Epithelial cell of esophagus (primary cell): ENCODE measurements at places on chromosomes 3 and 15.
A peak's percentile ranks its signal among the peaks of the same experiment; 100 is the strongest.

- DNase-seq = no peak
These were observed 163.5 kb downstream of the GOLGA6L4 start for GRCh38 chr15:84398763-84399701.

DNA sequence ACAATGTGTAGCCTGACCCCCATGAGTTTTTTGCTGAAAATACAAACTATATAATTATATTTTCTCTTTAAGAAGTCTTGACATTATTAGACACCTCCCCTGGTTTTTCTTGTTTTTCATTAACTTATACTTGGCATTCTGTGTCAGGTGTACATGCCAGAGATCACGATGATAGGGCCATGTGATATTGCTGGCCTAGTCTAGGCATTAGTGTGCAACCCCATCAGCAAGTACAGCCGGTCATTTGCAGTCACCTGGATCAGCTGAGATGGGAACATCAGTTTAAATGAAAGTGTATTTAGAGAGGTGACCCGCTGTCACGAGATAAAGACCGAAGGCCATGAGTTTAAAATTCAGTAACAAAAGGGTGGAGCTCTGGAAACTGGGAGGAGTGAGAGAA lies 12.6 kb upstream of the SPPL2A start:
- no peak for DNase-seq

DNA sequence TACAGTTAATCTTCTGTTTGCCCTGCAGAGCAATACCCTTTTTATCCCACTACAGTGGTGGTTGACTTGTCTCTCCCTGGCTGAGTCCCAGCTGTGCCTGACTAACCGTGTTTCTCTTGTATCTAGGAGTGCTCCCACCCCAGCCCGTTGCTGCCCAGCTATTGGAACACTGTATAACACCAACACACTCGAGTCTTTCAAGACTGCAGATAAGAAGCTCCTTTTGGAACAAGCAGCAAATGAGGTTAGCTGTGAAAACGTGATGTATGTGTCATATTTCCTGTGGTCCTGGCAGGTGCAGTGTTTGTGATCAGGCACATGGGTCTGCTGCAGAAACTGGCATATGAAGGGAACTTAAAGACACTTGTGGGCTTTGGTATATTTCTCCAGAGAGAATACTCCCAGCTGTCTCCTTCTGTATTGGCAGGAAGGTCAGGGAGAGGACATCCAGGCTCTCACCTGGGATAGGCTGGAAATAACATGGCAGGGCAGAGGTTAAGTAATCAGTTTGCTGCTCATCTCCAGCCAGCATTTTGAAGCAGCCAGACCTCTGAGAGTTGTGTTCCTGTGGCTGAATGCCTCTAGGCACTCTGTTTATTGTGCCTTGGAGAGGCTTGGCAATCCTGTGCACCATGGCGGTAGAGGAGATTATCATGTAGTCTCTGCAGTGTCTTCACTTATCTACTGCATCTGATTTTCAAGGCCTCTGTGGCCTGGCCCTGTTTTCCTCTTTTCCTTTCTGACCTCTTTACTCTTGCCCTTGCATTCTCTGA lies 34.8 kb downstream of the ATG7 start:
- DNase-seq = no peak

GRCh38 chr3:185712337-185712736 lies 112.5 kb downstream of the IGF2BP2 start:
- peak; percentile 33 for DNase-seq

DNA sequence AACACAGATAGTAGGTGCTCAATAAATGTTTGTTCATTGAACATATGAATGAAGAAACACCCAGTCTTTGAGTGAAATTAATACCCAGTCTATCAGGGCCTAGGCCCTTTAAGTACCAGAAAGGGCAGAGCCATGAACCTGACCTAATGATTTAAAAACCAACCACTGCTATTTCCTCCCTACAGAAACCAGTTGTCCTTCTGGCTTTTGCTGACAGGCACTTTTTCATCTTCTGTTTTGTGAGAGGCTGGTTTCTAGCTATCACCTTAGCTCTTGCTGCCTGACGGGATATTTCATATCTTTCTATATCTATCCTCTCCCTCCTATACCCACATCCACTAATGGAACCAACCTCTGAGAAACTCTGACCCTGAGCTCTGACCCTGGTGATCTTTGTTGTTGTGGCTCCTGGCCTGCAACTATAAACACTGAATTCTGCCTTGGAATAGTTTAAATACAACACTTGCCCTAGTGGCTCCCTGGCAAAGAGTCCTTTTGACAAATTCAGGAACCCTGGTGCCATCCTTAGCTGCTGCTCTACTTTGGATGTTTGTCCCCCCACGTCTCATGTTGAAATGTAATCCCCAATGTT lies 4.1 kb upstream of the AHSG start:
- no peak for DNase-seq

GRCh38 chr15:90154861-90155626 lies 46.1 kb upstream of the SEMA4B start:
- peak; percentile 75 for DNase-seq

GRCh38 chr15:62845241-62846126 lies 197.1 kb upstream of the TPM1 start:
- DNase-seq = peak; percentile 14

- DNase-seq = peak; percentile 85
These were observed 36.6 kb upstream of the MAGEF1 start for GRCh38 chr3:184748219-184749135.

DNA sequence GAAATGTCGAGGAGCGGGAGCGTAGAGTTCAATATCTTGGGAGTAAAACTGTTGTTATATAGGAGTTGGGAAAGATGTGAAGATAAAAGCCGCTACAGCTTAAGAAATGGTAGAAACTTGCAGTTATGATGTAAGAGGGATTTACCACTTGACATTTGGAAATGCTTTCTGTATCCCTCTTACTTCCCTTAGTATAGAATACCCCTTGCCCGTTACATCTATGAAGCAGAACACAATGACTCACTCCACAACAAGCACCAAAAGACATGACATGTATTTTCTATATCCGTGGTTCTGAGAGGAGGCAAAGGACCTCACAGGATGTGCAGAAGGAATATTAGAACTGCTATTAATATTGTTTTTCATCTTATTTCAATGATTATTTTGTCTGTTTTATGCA lies 254.2 kb upstream of the NR2F2 start:
- no peak for DNase-seq

- DNase-seq = no peak
These were observed 103.8 kb downstream of the LINGO1 start for GRCh38 chr15:77528968-77529319.

GRCh38 chr3:4856986-4857385 lies 122.3 kb upstream of the BHLHE40 start:
- no peak for DNase-seq

DNA sequence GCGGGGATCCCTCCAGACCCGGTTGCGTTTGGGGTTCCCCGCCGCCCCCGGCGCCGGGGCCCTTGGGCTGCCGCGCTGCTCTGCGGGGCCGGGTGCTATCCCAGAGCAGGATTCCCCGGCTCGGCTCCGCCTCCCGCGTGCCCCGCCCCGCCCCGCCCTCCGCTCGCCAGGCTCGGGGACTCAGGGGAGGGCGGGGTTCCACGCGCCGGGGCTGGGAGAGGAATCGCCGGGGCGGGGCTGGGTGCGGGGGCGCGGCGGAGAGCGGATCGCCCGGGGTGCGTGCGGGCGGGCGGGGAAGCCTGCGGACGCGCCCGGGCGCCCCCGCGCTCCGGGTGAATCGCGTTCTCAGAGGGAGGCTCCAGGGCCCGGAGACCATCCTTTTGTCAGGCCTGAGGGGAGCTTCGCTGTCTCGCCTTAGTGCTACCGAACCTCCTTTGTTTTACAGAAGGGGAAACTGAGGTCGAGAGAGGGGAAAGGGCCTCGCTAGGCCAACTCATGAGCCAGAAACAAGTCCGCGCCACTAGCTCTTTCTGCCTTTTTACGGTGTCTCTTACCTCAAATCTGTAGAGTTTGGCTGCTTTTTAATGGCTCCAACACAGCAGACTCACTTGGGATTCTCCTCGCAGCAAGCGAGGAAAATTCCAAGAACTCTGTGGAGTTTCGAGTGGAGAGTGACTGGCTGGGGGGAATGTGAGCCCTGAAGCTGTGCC lies at the start of gene TMEM158:
TMEM158 (minus strand) TSS at position 82 of the 710 bp plus-strand sequence. CDS start 260 bp downstream, outside the sequence.
- DNase-seq = peak; percentile 88

DNA sequence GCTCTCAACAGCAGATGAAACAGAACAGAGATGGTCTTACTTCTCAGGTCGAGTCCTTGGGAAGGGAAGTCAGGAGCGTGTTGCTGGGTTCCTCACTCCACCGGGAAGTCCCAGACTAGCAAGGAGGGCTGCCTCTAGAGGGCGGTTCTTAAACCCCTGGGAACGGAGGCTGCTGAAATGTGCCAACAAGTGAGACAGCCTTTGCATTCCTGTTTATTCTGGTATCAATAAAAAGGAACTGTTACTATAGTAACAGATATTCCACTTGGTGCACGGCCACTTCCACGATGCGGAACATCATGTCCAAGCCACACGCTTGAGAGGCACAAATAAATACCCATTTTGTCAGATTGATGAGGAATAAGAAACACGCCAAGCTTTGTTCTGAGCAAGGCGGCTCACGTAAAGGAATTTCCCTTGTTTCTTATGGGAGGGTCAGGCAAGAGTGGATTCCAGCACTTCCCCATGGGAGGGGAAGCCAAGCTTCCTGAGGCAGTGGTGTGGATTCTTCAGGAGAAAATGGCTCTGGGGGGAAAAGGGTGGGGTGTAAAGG lies at the start of gene FAM107A:
FAM107A (minus strand) TSS at position 123 of the 553 bp plus-strand sequence. CDS start 7,531 bp downstream, outside the sequence.
- peak; percentile 38 for DNase-seq

DNA sequence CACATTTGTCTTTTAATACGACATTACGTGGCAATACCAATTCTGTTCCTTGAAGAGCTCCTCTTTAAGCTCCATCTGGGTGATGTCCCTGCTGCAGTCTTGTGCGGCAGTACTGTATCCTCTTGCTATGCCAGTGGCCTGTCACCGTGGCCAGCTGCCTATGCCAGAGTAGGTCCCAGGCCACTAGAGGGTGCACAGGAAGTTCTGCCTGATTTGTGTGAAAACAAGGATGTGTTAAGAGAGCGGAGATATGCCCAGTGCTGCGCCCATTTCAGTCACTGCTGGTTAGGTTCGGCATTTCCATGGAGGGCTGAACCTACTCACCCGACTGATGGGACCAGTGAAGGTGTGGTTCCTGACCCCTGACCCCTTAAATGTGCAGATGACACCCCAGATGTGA lies 25.2 kb downstream of the NIPA1 start:
- DNase-seq = peak; percentile 8

GRCh38 chr3:136955813-136956212 lies 2.0 kb upstream of the IL20RB start:
- DNase-seq = peak; percentile 34

GRCh38 chr3:192244591-192244990 lies 482.8 kb downstream of the FGF12 start:
- DNase-seq = peak; percentile 8

DNA sequence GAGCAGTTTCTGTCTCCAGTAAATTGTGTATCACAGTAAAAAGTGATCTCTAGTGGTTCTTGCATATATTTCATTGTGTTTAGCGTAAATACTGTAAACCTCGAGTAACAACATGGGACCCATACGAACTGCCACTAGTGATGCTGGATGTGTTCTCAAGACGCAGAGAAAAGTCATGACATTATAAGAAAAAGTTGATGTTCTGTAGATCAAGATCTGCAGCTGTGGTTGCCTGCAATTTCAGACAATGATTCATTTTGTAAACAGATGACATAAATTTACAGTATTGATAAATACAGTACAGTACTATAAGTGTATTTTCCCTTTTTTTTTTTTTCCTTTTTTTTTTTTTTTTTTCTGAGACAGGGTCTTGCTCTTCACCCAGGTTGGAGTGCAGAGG lies 100.1 kb downstream of the DPH6 start:
- peak; percentile 26 for DNase-seq
